Pulmonary artery endothelial cell (primary cell): ENCODE measurements at places on chromosomes 1 and 21. TPM values are rescaled to one million over a fixed set of nuclear protein-coding genes. Genes with fewer than 3 reads are reported as not detected.

DNA sequence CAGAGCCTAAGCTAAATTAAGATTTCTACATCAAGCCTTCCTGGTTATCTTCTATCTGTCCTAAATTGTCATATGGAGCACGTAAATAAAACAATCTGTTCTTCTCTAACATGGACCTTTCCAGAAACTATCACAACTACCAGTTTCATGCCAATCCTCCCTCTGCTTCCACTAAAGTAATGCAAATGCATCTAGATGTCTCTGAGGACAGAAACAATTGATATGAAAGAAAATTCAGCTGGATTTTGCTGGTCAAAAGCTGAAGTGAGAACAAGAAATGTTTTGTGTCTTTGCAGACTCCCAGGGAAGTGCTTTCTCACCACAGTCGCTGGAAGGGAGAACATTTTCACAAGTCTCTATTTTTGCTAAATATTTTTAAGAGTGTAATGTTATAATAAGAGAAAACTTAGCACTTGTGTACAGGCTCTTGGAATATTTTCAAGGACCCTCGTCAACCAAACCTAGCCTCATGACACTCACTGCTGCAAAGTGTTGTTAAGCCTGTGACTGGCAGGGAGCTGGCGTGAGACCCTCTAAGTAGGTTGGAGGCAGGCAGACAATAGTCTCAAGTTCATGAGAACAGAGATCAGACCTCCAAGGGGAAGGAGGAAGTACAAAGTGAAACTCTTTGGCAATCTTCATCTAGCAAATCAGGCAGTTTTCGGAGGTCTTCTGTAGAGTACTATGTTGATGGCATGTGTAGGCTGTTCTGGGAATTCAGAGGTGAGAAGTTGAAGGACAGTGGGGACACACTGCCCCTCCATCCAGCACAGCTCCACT lies 38.8 kb downstream of the DNASE2B start:
- DNase-seq = no peak

Gene ITLN1
- 0.32 TPM in 1 of 2 replicates, not detected in the other for total RNA-seq

- DNase-seq = peak; percentile 40
Measured at GRCh38 chr1:98991127-98992012, 13.3 kb downstream of the PLPPR5 start.

GRCh38 chr1:56061824-56062223 lies 517.5 kb downstream of the PLPP3 start:
- DNase-seq = no peak

- peak; percentile 97 for DNase-seq
Measured at GRCh38 chr1:221394011-221394544, 347.8 kb downstream of the DUSP10 start.

Gene FCGR1A
- not detected in 2 replicates for total RNA-seq

DNA sequence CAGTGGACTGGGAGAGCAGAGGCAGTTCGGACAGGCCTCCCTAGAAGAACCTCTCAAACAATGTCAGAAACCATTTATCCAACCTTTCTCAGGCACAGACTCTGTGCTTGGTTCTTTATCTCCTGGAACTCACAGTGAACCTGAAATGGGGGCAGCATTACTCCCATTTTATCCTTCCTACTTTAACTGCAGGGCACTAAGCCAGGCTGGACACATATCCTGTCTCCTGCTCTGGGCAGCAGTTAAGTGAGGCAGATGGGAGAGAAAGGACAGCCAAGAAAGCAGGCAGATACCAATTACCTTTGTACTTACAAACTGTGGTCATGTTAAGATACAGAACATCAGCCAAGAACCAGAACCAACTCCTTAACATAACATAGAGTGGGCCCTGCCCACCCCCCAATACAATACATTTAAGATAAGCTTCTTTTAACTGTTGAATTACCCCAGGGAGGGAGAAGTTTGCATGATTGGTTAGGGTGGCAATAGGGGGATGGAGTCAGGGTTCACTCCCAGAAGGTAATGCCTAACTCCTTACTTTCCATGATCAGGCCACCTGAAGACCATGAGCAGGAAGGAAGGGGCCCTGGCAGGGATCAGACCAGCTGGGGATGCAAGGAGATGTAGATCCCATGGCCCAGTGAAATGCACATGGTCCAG lies 10.9 kb downstream of the KDF1 start:
- DNase-seq = no peak

Gene ZNF648
- total RNA-seq = not detected in 2 replicates

Gene XKR8
- 3.9 and 4.6 TPM in 2 replicates for total RNA-seq

DNA sequence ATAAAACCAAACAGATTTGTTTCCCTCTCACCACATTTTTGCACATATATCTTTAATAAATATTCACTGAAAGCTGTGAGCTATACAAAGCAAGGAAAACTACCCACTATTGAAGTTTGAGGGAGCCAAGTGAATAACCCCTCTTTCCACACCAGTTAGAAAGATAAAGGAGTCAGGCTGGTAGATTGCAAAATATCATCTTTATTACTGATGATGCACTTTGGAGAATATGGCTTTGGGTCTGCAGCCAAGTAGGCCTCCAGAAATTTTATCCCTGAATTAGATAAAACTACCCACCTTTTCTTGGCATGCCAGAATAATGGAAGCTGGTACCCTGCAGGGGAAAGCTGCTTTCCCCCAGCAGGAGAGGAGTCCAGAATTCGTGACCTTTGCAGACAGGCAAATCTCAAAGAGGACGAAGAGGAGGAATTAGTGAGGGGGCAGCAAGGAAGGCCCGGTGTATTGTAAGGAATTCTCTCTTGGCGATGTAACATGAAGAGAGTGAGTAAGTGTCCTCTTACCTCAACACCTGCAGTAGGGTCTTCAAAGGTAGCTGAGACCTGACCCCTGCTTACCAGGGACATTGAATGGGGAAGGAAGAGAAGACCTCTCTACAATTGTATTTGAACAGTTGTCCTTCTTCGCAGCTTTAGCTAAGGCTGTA lies 84.7 kb downstream of the LRRC8D start:
- no peak for DNase-seq

Gene USH2A
- total RNA-seq = not detected in 2 replicates

Gene SH2D5
- 1.4 and 3.4 TPM in 2 replicates for total RNA-seq

DNA sequence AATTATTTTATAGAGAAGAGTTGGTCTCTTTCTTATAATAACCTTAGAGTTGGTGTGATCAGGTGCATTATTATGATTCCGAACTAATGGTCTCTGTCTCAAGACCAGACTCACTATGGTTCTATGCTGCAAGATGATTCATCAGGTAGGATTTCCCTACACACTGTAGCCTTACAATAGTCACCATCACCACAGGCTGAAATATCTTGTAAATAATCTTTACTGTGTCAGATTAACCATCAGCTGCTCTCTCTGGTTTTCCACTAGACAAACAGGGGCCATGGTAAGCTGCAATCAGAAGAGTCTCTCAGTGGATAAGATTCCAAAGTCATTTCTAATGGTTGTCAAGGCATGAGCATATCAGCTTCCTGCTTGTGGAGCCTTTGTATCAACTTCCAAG lies 4.4 kb upstream of the GBP4 start:
- DNase-seq = no peak

DNA sequence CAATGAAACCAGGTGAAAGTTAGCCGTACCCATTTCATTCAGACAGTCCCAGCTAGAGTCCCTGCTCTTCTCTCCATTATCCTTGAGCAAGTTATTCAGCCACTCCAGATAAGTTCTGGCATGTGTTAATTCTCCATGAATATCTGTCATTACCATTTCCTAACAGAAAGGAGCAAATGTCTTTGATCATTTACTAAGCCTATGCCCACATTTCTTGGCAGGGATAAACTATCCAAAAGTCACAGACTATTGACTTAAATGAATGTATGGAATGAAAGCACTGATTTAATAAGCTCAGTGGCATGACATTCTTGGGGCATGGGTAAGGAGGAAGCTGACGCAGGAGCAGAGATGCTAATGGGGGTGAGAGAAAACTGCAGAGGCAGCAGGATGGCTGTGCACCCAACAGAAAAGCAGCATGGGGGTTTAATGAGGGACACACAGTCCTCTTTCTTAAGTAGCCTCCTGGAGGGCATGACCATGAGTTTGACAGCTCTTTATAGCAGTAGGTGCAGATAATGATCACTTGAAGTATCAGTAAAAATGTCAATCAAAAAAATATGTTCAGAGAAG lies 17.6 kb upstream of the DHCR24 start:
- DNase-seq = no peak

Gene KDF1
- not detected in 2 replicates for total RNA-seq

DNA sequence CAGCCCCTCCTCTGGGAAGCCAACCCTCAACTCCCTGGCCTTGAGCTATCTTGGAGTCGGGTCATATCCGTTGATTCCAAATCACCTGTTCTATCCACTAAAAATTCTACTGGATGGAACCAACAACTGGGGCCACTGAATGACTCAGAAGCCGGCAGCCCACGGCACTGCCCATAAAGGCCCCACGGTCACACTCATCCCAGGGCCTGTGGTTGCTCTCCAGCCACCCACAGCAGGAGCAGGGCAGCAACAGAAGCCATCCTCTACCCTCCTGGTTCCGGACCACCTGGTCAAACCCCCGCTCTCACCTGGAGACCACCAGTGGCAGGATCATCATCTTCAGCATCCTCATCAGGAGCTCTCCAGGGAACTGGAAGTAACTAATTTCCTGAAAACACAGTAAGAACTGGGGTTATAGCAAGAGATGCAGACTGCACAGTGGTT lies 8.4 kb downstream of the SLC1A7 start:
- DNase-seq = no peak

DNA sequence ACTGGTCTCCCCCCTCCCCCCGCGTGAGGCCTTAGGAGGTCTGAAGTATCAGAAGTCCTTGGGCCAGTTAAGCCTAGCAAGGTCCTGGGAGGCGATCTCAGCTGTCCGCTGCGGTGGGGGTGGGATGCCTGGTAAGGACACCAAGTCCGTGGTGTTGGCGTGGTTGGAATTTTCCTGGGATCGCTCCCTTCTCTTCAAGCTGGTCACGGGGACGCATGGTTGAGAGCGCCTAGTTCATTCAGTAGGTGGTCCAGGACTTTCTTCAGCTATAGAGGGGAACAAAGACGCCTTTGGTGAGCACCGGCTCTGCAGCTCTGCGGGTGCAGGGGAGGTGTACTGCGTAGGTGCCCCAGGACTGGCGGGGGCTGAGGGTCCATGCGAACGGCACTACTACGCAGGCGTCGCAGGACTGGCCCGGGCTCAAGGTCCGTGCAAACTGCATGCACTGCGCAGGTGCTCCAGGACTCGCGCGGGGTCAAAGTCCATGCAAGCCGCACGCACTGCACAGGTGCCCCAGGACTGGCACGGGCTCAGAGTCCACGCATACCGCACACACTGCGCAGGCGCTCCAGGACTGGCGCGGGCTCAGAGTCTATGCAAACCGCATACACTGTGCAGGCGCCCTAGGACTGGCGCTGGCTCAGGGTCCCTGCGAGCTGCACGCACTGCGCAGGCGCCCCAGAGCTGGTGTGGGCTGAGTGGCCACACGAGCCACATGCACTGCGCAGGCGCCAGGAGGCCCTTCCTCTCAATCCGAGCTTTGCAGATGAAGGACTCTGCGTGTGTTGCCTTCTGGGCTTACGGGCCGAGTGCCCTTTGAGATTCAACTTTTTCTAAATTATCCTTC lies 36.6 kb upstream of the HMGN1 start:
- peak; percentile 27 for DNase-seq

DNA sequence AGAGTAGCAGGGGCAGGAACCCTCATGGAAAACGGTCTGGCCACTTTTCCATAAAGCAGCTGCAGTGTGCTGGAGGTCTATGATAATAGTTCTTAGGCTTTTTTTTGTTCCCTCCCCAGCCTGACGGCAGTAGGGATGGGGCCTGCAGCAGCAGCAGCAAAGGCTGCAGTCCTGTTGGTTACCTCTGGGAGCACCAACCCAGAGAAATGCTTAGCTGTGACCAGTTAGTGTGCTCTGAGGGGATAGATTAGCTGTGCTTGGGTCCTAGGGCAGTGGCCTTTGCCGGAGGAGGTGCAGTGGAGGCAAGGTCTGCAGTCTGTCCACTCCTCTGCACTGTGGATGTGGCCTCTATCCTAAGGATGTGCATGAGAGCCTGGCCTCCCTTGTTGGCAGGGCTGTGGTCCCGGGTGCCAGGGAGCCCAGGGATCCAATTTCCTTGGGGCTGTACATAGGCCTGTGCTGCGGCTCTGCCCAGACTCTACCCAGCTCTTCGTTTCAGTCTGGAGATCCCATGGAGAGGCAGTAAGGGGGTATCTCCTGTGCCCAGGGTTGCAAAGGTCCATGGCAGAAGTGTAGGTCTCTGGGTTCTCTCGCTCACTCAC lies 322.7 kb downstream of the PTBP2 start:
- no peak for DNase-seq

DNA sequence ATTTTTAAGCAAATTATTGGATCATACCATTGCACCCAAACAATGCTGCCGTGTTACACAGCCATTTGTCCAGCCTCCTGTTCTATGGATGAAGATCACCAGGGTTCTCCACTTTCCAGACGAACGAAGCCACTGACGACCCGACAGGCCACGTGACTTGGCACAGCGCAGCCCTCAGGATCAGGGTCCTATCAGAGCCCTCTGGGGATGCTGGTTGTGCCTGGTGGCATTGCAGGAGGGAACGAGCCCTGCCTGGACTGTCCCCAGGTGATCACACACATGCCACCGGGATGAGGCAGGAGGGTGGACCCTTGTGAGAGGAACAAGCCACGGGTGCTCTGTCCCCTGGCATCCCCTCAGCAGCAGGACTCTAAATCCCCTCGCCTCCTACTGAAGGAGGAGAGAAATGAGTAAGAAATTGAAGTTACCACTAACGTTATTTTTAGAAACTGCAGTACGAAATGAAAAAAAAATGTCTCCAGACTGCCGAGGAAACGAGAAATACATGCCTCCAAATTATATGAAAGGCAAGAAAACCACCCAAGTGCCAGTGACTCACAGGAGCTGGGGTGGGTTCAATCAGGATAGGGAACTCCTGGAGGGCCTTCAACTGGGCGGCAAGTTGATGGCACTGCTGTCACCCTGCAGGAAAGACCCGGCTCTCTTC lies 58.7 kb upstream of the PDE9A start:
- no peak for DNase-seq

Gene RSPH1
- total RNA-seq = 0.07 TPM in 1 of 2 replicates, not detected in the other

GRCh38 chr1:69055194-69055593 lies 512.5 kb upstream of the LRRC7 start:
- no peak for DNase-seq

GRCh38 chr1:209511169-209511568 lies 72.3 kb upstream of the CAMK1G start:
- DNase-seq = no peak

DNA sequence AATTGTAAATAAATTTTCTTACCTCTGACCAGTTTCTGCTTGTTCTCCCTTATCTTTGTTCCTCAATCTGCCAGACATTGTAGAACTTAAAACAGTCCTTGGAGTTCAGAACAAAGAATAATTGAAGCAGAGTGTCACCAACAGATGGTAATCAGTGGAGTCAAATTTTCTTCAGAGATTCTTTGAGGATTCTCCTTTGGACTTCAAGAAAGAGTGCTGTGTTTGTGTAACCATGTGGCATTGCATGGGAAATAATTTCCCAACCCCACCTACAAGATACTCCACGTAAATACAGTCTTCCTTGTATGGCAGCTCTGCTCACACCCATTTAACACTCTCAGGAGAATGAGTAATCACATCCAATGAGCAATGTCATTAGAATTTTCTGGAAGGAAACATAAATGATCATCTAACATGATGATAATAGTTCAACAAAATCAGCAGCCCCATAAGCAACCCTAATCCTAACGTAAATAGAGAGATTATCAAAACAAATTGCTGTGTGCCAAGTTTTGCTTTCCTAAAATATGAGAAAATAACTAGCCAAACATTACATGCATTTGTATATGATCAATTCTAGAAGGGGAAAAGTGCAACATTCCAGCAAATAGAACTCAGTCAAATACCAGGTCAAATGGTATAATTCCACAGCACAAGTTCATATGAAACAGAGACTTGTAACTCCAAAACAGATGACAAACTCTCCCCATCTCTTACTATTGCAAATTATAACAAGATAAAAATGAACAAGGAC lies 6.9 kb upstream of the DENND1B start:
- no peak for DNase-seq
